ENCODE measurements at places on chromosomes 7 and 10.

GRCh38 chr10:79459243-79459642 is 13.8 kb upstream of the ZCCHC24 start:
- DNase-seq: no peak

- DNase-seq: no peak
These were observed 103.9 kb downstream of the SLC37A3 start for GRCh38 chr7:140294454-140294853.

DNA sequence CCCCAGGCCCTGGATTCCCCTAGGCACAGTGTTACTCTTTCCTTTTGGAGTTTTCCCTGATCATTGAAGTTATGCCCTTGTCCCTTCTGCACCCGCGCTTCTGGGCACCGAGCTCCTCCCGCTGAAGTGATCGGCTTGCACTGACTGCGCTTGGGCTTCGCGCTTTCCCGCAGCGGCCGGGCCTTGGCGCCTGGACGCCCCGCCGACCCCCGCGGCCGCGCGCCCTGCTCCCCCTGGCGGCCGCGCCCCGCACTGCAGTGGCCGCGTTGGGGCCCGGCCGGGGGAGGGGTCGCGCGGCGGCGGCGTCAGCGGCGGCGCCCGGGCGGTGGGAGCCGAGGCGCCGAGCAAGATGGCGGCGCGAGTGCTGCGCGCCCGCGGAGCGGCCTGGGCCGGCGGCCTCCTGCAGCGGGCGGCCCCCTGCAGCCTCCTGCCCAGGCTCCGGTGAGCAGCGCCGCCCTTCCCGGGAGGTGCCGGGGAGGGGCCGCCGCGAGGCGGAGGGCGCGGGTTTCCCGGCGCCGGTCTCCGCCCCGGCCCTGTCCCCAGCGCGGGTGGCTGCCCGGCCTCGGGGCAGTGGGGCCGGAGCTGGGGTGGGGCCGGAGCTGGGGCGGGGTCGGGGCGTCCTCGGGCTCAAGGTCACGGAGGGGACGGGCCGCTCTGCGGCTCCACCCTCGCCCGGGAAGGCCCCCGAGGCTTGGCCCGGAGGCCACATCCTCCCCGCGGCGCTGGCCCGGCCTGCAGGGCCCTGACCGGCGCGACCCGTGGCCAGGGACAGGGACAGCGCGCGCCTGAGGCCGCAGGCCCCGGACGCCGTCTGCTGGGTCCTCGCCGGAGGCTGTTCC is at the start of gene NIPSNAP2:
TSS of gene NIPSNAP2 (plus strand) at position 325 of the 839 bp plus-strand sequence. CDS start at position 350, 25 bp downstream.
- DNase-seq: no peak

GRCh38 chr10:3868271-3868664 is 83.3 kb upstream of the KLF6 start:
- no peak for DNase-seq

GRCh38 chr7:36299823-36300341 is 89.8 kb upstream of the ANLN start:
- DNase-seq: no peak

- DNase-seq: no peak
These were observed 196.8 kb upstream of the PDE1C start for GRCh38 chr7:32266932-32267475.

- DNase-seq: no peak
These were observed 1055.1 kb downstream of the KCNMA1 start for GRCh38 chr10:76582531-76582930.

DNA sequence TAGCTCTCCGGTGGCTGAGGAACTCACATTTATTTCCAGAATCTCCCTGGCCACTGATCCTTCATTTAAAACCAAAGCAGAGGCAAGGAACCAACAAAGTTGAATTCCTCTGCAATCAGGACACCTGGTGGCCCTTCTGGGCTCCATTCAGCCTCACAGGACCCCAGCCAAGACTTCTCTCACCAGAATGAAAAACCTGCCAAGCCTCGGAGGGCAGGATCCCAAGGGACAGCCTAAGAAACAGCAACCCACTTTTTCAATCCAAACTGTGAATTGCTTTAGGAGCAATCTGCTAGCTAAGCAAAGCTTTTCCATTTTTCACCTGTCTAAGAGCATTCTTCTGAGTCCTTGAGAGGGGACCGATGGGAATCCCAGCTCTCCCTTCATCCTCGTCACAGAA is 34.6 kb downstream of the OAT start:
- DNase-seq: no peak

DNA sequence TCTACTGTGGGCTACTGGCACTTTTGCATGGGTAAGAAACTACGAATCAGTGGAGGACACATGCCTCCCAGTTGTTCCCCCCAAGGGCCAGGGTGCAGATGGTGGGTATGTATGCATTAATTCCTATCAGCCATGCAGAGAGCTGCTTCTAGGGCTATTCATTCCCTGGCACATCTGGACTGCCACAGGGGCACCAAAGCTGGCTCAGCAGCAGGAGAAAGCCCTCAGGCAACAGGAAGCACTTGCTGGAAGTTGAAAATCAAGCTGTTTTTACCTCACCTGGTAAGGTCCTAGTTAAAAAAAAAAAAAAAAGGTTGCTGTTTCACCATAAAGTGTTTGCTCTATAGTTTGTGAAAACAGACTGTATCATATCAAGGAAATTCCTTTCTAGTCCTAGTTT is 1342.6 kb downstream of the REEP3 start:
- no peak for DNase-seq

DNA sequence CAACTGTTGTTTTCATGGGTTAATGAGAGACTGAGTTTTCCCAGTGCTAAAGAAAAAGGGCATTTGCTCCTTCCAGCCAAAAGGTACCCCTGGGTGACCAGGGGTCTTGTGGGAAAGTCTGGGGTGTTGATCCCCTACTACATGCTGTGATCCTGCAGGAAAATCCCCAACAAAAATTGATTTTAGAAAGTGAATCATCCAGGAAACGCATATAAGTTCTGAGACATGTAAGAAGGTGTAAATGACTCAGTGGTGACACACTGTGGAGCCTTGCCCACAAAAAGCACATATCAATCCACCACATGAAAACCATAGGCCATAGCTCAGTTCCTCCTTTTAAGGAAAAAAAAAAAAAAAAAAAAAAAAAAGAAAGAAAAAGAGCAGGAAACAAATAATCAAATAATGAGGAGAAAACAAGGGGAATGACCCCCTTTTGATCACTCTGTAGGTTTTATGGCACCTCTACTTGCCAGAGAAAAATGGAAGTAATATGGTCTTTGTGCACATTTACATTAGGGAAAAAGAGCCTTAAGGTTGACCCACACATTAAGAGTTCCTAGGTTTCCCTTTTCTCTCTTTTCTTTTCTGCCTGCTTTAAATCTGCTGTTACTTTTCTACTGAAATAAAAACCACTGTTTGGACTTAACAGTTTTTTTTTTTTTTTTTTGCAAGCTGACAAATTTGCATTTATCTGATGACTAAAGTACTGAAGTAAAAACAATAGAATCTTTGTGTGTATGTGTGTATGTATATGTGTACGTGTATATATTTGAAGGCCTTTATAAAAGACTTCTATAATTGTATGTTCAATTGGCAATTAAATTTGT is 386.0 kb downstream of the KIF20B start:
- no peak for DNase-seq

DNA sequence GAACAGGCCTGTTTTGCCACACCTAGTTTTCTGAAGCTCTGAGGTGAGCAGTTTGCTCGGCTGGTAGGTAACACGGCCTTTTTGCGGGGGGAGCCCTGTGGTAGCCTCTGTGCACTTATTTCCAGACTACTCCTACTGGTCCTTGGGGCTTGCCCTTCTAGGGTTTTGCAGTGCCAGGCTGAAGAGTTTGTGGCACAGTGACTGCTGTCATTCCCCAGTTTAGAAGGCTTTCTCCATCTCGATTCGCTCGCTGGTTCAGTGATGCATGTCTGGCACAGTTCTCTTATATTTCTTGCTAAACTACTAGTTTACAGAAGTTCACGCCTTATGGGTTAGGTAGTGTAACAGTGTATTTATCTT is 711 bp downstream of the KIF20B start:
- DNase-seq: no peak

GRCh38 chr10:124225467-124226270 is 132.3 kb upstream of the CHST15 start:
- no peak for DNase-seq

DNA sequence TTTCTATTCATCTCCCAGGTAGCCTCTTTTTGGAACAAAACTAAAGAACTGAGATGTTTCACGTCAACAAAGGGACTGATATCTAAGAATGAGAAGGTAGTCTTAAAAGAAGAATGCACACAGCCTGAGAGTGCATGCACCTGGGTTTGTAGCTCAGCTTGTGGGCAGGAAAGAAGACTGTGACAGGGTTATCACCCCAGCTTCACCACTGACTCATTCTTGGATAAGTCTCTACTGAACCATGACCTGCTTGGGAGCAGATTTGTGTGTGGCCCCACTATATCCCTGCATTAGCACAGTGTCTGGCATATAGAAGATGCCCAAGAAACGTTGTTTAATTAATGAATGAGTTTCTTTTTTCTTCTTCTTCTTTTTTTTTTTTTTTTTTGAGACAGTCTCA is 187.5 kb downstream of the GPAM start:
- no peak for DNase-seq

DNA sequence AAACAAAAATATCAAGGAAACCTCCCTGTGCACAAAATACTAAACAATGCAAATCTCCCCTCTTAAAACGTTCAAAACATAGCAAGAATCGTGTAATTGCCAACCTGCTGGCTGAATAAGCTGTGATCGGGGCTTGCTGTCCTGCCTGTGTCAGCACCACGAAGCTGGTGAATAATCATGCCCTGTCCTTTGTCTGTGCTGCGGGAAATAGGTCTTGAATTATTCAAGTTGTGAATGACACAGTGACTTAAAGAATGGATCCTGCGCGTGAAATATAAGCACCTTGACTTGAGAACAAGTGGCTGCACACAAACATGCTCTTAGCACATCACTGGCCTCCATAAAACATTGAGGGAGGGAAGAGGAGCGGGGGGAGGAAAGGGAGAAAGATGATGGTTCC is 130.2 kb downstream of the OAT start:
- no peak for DNase-seq

DNA sequence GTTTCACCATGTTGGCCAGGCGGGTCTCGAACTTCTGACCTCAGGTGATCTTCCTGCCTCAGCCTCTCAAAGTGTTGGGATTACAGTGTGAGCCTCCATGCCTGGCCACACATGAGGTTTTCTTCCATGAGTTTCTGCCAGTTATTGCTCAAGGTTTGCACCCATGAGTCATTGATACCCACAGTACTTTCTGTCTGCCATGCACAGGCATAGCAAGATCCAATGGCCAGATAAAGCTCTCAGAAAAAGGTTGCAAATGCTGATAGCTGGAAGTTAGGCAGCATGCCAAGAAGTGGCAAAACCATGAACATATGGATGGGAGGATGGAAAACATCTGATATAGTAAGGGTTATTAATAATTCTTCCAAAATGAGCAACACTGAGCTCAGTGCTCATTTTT is 298.7 kb upstream of the NRG3 start:
- DNase-seq: no peak

DNA sequence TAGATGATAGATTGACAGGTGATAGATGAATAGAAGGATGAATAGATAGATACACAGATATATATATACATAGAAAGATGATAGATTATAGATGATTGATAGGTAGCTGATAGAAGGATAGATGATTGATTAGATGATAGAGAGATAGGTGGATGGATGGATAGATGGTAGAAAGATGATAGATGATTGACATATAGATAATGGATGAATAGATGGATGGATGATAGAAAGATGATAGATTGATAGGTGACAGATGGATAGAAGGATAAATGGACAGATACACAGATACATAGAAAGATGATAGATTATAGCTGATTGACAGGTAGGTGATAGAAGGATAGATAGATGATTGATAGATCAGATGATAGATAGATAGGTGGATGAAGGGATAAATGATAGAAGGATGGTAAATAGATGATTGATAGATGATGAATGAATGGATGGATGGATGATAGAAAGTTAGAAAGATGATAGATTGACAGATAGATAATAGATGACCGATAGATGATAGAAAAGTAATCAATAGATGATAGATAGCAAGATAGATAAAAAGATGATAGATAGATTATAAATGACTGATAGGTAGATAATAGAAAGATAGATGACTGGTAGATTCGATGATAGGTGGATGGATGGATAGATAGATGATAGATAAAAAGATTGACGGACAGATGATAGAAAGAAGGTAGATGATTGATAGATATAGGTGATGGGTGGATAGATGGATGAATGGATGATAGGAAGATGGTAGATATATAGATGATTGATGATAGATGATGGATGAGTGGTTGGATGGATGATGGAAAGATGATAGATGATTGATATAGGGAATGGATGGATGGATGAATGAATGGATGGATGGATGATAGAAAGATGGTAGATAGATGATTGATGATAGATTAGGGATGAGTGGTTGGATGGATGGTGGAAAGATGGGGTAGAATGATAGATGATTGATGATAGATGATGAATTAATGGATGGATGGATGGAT is 80.4 kb downstream of the MICALL2 start:
- no peak for DNase-seq

DNA sequence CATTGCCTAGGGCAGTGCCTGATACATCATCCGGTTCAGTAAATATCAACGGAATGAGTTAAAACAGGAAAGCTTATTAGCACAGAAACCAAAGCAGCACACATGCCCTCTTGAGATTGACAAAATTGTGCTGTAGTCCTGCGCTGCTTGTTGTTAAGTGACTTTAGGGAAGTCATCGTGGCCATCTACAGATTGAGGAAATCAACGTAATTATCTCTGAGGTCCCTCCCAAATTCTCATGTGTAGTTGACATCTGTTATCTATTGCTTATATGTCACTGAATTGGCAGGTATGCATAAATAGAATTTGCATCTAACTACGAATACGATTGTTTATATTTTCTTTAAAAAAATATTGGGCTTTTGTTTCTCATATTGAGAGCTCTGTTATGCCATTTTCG is 3.5 kb upstream of the GNB2 start:
- DNase-seq: no peak

DNA sequence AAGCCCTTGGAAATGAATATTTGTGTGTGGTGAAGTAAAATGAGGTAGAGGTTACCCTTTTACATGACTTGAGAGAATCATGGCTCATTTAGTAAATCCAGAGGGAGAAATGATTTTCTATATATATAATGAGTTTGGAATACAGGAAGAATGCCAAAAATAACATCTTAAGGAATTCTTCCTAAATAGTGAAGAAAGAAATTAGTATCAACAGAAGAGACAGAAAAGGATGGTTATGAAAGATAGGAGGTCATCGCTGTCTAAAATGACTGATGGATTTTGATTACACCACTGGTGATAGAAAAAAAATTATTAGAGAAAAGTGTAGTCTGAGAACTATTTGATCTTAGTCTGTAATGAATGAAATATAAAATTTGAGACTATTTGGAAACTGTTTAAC is 283.0 kb downstream of the ADK start:
- no peak for DNase-seq

DNA sequence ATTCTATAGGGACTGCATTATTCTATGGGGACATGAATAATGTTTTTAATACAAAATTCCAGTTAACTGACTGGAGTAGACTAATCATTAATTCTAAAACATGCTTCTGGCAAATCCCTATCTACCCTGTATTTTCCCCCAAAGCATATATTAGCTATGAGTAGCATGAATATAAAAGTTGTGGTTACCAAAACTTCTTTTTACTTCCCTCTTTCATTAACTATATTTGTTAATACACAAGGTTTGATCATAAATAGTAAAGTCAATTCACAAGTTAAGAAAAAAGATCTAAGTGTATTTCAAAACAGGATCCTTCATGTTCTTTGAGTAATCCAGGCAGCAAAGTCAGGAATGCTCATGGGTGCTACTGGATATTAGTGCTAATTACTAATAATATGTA is 2.9 kb upstream of the RALA start:
- no peak for DNase-seq
